ENCODE measurements at places on chromosomes 1 and 21.

DNA sequence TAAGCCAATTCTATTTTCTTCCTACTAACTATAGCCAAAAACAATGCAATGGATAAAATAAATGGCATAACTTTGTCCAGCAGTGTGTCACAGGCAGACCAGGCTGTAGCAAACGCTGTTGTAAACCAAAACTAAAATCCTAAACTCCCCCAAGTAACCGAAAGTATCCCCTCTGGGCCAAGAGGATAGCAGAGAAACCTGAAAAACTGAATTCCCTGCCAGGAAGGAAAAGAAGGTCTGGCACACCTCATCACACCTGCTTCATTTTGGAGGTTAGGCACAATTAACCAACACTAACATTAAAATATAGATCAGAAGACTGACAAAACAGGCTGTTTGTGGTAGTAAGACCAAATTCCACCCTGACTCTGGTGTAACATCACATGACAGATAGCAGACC, 356.8 kb upstream of the C1orf87 start:
- DNase-seq, result no peak

DNA sequence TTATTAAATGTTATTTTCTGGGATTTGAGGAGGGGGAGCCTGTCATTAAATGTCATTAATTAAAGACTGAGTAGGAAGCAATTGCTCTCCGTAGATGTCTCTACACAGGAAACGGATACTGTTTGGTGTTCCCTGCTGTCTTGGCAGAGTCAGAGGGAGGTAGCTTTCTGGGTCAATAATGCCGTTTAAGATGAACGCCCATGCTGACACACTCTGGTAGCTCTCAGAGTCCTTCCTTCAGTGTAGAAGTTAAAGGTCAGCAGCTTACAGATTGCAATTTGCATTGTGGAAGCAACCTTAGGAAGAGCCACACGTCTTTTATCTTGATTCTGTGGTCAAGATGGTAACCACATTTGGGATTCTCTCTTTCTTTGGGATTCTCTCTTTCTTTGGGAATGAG, 257.5 kb downstream of the KIF26B start:
- no peak for DNase-seq

- no peak for DNase-seq
These were observed 714.7 kb downstream of the NCAM2 start for GRCh38 chr21:21712748-21713520.

DNA sequence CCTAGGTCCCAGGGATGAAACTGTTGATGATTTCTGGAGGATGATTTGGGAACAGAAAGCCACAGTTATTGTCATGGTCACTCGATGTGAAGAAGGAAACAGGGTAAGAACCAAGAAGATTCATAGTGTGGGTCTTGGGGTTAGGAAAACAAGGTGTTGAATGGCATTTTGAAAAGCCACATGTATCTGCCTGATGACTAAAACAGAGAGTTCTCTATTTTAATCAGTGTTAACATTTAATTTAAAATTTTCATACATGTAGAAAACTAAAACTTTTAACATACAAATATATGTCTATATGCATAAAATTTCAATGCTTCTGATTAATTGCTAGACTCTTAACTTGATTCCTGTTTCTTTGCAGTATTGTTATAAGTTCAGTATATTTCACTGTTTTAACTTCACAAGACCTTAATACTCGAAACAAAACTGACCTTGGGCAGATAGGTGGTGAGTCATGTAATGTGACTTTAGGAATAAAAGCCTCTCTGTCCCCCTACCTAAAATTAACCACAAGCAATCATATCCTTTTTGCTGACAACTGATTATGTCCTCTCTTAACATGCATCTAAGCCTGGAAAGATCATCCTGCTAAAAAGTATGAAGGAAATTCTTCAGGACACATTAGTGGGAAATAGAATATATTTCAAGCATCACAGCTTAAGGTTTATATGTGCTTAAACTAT, 95.6 kb downstream of the PTPRC start:
- DNase-seq, result no peak

DNA sequence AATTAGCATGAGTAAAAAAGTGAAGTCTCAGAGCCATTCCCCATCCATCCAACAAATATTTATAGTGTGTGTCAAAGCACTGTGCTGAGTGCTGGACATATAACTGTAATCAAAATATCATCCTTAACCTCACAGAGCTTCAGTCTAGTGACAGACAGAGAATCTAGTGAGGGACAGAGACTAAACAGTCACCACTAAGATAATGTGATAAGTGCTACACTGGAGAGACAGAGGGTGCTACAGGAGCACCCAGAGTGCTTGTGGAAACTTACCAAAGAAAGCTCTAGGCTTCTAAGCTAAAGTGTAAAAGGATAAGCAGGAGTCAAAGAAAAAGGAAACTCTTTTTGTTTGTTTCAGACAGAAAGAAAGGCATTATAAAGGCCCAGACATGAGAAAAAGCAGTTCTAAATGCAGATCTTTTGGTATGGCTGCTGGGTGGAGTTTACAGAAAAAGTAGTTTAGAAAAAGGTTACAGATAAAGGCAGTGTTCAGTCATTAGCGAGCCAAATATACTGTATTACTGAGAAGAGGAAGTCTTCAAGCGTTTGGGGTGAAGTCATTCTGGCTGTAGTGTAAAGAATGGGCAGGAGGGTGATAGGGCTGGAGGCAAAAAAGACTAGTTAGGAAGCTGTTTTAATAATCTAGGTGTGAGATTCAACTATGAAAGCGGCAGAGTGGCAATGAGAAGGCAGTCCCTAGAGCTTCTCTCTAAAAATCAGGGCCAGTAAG, 83.8 kb downstream of the SCMH1 start:
- DNase-seq, result no peak

DNA sequence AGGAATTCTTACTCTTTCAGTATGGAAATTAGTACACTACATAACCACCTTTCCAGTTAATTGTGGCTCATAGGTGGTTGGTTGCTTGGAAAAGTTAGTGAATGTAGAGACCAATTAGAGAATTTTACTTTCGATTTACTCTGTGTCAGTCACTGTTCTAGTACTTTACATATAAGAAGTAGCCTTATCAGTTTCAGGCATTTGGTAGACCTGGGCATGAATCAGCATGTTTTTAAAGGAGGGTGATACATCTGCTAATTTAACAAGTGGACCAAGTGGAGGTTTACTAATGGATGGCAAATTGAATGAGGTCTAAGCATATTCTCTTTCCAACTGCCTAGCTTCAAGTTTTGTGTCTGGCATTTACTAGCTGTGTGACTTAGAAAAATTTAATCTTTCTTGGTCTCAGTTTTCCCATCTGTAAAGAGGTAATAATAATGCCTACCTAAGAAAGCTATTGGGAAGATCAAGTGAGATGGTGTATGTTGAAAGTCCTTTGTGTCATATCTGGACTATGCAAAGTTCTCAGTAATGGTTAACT, 1158.6 kb downstream of the PLA2G4A start:
- DNase-seq, result no peak

GRCh38 chr21:46636550-46637285, 1.2 kb downstream of the PRMT2 start:
- no peak for DNase-seq

GRCh38 chr1:243827206-243827605, 22.8 kb downstream of the AKT3 start:
- DNase-seq, result no peak

GRCh38 chr1:199855580-199855979, 171.9 kb upstream of the NR5A2 start:
- DNase-seq, result no peak

- no peak for DNase-seq
These were observed 39.0 kb upstream of the NADK start for GRCh38 chr1:1817221-1817620.

GRCh38 chr1:12009318-12009947, 9.9 kb upstream of the MIIP start:
- no peak for DNase-seq

GRCh38 chr1:240658312-240658960, 46.5 kb upstream of the GREM2 start:
- DNase-seq, result no peak

DNA sequence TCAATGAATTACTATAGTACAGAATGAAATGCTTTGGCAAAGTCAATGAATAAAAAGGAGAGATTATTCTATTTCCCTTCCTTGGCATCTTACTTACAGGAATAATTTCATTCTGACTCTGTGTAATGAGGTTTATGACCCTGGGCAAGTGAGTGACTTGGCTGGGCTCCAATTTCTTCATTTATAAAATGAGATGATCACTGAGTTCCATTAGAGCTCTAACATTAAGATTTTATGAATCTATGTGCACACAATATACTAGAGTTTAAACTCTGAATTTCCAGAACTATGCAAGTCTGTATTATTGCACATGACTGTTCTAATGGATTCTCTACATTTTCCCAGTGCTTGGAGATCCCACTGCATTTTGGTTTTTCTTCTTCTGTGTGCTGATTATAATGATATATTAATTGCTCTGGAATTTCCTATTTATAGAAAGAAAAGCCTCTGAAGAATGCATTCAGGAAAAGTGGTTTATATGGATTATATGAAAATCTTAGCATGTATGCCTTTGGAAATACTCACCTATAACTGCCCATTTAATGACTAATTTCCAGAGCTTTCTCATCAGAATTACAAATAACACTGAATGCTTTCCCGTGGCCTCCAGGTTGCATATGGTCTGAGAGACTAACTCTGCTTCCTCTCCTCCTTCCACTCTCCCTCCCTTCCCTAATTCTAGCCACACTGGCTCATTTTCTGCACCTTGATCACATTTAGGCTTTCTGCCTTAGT, 97.4 kb upstream of the CHRM3 start:
- no peak for DNase-seq

GRCh38 chr1:222955964-222956363, 141.1 kb downstream of the DISP1 start:
- DNase-seq, result no peak

DNA sequence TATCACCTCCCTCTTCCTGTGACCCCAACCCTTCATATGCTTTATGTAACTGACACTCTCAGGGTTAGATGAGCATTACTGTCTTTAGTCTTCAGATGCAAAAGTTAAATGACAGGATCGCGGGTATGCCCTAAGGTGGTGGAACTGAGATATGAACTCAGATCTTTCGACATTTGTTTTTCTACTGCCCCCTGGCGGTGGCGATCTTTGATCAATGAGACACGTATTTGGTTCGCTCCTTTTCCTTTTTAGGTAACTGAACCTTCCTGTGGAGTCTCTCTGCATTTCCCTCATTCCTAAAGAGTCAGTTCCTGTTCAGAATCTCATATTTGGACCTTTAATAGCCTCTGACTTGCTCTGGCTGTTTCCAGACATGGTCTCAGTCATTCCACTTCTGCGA, 47.8 kb upstream of the ZP4 start:
- no peak for DNase-seq

- no peak for DNase-seq
These were observed 25.7 kb downstream of the TRIM33 start for GRCh38 chr1:114485286-114485685.

DNA sequence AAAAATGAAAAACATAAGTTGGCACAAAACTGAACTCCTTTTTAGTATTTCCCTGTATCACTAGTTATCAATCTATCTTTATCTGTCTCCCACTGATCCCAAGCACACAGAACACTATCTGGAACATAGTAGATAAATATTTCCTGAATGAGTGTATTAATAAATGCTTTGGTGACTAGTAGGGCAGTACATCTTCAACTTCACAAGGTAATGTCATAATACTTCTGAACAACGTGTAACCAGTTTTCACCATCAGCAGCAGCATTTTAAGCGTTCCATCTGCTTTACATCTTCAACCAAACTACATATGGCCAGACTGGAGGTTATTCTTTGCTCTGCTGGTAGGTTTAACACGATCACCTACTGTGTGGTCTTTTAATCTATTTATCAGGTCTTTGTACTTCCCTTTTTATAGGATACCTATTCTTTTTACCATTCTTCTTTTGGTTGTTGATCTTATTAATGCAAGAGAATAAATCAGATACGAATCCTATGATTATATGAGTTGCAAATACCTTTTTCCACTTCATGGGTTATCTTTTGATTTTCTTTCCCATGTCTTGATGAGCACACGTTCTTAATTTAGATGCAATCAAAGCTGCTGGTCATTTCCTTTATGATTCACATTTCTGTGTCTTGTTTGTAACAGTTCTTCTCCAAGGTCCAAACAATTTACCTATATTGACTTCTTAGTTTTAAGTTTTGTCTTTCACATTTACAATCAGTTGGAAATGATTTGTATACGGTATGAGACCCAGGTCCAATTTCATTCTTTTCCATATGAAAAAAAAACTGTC, 16.3 kb downstream of the GPBP1L1 start:
- DNase-seq, result no peak

GRCh38 chr1:235931171-235931738, 64.5 kb upstream of the LYST start:
- DNase-seq, result no peak

- no peak for DNase-seq
These were observed 29.5 kb downstream of the C2CD2 start for GRCh38 chr21:41924368-41924754.

GRCh38 chr1:83559129-83559840, 439.6 kb downstream of the TTLL7 start:
- DNase-seq, result no peak

DNA sequence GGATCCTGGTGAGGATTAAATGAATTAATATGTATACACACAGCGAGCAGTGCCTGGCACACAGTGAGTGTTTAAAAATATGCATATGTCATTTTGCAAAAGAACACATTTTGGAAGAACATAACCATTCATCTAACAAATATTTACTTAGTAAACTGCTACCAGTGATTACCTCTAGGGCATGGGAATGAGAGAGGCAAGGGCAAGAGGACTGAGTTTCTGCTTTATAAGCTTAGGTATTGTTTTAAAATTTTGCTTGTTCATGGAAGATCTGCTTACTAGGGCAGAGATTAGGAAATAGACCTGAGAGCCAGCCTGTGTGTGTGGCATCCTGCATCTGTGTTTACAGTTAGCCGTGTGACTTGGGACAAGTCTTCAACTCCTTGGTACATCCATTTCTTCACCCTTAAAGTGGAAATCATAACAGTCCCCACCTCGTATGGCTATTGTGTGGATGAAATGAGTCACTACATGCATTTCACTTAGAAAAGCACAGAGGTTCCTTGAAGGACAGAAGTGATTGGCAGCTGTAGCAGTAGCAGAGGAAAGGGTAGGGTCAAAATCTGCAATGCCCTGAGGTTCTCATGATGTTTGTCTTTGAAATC, 198.5 kb upstream of the FMN2 start:
- DNase-seq, result no peak

DNA sequence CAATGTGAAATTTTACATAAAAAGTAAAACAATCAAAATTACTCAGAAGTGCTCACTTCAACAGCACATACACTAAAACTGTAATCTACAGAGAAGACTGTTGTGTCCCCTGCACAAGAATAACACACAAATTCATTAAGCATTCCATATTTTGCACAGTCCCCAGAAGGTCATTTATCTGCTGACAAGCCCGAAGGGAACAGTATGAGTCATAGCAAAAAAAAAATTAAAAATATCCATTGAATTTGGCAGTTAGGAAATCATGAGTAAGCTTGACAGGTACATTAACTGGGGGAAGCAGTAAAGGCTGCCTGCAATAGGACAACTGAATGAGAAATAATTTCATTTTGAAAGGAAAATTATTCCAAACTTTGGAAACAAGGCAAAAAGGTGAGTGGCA, 3.3 kb upstream of the CACYBP start:
- no peak for DNase-seq

GRCh38 chr1:17258116-17258757, 9.3 kb downstream of the PADI3 start:
- no peak for DNase-seq

- DNase-seq, result no peak
These were observed 58.1 kb downstream of the SERBP1 start for GRCh38 chr1:67372136-67372535.

Data from esophagus squamous epithelium (tissue), 5 donors.